ENCODE measurements at places on chromosomes 1 and 21.

DNA sequence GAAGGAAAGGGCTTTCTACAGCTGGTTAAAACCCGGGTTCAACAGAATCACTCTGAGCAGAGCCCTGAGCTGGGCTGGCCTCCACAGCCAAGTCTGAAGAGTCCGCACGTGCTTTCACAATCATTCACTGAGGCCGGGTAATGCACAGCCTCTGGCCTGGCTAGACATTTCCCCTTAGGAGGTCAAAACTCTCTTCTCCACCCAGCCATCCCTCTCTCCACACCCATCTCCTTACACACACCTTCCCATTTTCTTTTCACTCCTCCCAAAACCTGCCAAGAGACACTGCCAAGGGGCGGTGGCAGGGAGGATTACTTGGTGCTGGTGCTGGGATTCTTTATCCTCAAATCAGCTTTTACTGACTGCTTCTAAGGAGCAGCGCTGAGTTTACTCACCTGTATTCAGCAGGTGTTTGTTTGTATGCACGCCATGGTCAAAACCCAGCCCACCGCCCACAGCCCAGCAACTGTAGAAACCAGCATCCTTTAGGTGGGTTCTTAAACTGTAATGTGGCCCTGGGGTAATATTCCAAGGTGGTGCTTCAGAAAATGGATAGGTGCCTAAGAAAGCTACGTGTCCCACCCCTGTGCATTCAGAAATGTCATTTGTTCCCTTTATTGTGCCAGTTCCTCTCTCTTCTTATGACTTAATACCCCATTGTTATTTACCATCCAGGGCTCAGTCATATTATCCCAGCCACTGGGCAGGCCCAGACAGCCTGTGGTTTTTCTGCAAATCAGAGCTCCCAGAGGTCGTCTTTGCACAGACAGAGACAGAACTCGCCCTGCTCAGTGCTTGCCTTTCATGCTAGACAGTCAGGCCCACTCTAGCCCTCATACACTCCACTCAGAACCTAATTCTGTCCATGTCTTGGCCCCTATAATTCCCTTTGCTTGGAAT, 80.2 kb downstream of the ADSS2 start:
- no peak for DNase-seq

DNA sequence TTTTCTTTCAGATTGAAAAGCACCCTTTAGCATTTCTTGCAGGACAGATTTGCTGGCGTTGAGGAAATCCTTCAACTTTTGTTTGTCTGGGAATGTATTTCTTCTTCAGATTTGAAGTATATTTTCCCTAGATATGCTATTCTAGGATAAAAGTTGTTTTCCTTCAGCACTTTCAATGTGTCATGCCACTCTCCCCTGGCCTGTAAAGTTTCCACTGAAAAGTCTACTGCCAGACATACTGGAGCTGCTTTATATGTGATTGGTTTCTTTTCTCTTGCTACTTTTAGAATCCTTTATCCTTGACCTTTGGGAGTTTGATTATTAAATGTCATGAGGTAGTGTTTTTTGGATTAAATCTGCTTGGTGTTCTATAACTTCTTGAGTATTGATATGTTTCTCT, 44.2 kb upstream of the CD55 start:
- no peak for DNase-seq

GRCh38 chr1:115642168-115643072, 650 bp downstream of the VANGL1 start:
- DNase-seq = peak; percentile 11

- DNase-seq = no peak
Observed at GRCh38 chr1:231319080-231319479, 18.6 kb downstream of the EXOC8 start.

DNA sequence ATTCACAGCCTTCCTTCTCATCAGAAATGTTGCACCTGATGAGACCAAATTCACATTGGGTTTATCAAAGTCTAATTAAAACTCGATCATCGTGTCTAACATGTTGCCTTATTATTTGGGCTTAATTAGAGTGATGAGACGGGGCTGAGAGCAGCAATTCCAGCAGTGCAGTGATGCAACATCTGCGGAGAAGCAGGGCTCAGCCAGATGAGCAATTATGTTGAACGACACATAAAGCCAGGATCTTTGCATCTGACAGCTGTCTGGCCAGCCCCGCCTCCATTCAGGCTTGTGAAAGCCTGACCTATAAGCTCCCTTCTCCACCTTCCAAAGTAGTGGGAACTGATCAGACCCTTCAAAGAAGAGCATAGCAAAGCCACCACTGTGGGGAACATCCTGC, 109.8 kb downstream of the C1orf94 start:
- DNase-seq = no peak

- no peak for DNase-seq
Observed at GRCh38 chr1:156993426-156994147, 52.0 kb downstream of the ARHGEF11 start.

GRCh38 chr1:37762516-37762915, 2.4 kb downstream of the EPHA10 start:
- no peak for DNase-seq

GRCh38 chr1:22592919-22593790, 29.9 kb downstream of the EPHA8 start:
- no peak for DNase-seq

DNA sequence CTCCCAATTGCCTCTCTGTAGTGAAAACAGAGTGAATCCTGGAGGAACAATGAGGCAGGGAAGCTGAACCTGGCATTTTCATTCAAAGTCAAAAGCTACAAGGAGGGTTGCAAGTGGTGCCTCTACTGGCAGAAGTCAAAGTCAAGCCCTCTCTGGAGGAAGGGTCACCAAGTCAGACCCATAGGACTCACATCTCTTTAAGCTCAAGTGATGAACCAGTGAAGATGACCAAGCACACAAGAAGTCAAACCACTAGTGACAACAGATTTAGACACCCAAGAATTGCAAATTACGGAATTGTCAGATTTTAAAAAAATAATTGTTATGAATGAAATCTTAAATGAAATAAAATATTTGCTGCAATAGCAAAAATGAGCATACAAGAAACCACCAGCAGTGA, 81.1 kb upstream of the ATP1B1 start:
- DNase-seq = no peak

GRCh38 chr1:202405928-202406327, 57.4 kb downstream of the PPP1R12B start:
- no peak for DNase-seq

GRCh38 chr1:160797271-160797709, 1.3 kb downstream of the LY9 start:
- DNase-seq = no peak

DNA sequence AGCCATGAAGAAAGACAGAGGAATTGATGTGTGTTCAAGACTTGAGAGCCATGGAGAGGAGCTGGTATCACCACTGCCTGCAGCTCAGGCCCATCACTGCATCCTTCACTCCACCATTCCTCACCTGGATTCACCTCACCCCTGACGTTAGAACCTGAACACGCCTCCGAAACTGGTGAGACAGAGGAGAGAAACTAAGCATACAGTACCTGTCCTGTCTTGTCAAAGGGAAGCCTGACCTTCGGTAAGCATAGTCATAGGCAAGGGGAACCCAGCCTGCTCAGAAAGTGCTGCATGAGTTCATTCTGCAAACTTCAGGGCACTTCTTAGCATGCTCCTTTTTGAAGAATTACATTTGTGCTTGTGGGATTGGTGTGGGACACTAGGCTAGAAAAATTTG, 425.8 kb downstream of the DSCAM start:
- DNase-seq = no peak

DNA sequence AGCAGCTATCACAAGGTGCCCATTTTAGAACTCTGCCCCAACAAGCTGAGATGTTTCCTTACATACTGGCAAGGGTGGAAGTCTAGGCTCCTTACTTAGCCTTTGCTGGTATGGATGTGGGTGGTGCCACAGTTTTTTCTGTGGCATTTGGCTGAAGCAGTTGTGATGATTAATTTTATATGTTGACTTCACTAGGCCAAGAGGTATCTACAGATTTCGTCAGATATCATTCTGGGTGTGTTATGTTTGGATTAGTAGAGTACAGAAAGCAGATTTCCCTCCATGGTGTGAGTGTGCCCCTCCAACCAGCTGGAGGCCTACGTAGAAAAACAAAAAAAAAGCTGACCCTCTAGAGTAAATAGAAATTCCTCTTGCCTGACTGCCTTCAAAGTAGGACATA, 317.0 kb downstream of the BARHL2 start:
- no peak for DNase-seq

DNA sequence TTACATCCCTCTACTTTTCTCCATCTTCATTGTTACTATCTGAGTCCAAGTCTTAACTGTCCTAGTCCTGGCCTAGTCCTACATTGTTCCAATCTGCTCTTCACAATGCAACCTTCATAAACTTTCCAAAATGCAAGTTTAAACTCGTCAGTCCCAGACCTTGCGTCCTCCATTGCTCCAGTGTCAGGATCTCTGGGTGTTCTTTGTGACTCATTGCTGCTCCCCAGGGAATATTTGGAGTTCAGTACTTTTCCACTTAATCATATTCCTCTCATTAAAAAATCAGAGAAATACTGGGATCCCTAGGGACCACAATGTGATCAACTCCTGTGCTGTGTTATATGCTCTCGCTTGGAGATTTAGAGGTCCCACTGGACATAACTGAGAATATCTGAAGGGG, 18.0 kb upstream of the KPRP start:
- no peak for DNase-seq

DNA sequence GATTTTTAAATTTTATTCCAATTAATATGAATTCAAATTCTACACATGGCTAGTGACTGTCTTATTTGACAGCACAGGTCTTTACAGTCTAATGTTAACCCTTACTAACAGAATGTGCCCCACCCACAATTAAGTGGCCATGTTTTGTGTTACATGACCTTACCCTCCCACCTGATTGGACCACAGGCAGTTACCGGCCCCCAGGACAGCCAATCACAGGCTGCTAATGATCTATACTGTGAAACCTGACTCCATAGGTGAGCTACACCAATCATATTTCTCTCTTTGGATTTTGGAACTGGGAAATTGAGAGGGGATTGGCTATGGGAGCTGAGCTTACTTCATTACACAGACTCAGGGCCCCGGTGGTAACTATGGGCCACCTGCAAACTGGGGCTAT, 27.5 kb downstream of the ZP4 start:
- no peak for DNase-seq

DNA sequence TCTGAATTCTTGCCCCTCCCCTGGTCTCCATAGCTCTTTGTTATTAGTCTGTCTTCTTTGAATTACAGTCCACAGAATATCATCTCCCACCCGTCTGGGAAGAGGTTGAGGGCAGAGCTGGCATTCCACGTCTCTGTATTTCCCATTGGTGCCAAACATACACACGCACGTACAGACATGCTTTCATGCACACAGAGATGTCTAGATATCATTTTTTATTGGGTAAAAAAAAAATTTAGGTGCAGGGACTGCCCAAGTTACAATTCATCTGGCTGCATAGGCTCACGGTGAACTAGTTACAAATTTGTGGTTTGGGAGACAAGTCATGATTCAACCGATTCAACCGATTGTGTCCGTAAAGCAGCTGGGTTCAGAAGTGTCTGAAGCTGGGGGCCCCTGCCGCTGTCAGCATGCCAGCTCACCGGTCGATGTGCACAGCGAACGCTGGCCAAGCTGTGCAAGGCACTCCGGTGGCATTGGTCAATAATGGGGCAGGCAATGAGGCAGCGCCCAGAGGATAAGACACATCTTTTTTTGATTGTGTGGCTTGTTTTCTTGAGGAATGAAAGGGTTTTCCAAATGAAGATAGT, 73.7 kb downstream of the KCNN3 start:
- DNase-seq = no peak

- no peak for DNase-seq
Observed at GRCh38 chr1:153612755-153613331, at the start of gene S100A16. Gene S100A16 (minus strand): TSS chr1:153613137. CDS start chr1:153608151, 4,986 bp downstream.

DNA sequence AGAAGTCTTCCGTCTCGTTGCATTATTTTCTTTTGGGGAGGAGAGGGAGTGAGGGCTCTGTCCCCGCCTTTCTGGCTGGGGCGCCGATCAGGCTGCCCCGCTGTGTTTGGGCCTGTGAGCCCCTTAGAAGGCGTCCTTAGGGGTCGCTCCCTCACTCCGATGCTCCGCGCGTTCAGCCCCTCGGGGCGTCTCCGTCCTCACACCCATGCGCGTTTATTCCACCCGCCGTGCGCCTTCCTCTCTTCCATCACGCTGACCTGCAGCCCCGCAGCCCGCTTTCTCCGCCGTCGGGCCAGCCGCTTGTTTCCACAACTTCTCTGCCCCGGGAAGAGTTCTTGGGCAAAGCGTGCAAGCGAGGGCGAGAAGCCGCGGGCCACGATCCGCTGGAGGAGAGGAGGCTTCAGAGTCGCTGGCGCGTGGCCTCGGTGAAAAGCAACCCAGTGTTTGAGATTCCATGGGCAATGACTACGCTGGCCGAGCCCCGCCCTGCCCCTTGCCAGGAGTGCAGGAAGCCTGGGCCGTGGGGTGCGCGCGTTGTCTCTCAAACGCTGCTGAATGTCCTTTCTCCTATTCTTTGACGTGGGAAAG, 27.7 kb downstream of the TRIM11 start:
- DNase-seq = no peak

DNA sequence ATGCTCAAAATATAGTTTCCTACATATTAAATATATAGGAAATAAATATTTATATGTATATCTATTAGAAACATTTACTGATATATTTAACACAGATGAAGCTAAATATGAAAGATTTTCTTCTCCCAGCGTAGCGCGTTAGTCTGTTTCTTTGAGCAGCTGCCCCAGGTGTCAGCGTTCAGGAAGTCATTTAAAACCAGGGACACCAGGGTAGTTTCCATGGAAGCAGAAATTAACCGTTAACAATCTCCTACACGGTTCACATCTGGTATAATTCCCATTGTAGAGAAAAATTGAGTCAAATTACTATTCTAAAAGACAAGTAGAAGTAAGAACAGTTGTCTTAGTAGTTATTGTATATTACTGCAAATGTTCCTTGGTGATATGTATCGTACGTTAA, 1443.7 kb downstream of the MRPL39 start:
- DNase-seq = no peak

GRCh38 chr1:77016386-77016985, 149.2 kb downstream of the ST6GALNAC5 start:
- no peak for DNase-seq

- no peak for DNase-seq
Observed at GRCh38 chr1:159296706-159297375, 5.3 kb upstream of the FCER1A start.

GRCh38 chr1:187411118-187411517, 582.4 kb downstream of the PLA2G4A start:
- DNase-seq = no peak

DNA sequence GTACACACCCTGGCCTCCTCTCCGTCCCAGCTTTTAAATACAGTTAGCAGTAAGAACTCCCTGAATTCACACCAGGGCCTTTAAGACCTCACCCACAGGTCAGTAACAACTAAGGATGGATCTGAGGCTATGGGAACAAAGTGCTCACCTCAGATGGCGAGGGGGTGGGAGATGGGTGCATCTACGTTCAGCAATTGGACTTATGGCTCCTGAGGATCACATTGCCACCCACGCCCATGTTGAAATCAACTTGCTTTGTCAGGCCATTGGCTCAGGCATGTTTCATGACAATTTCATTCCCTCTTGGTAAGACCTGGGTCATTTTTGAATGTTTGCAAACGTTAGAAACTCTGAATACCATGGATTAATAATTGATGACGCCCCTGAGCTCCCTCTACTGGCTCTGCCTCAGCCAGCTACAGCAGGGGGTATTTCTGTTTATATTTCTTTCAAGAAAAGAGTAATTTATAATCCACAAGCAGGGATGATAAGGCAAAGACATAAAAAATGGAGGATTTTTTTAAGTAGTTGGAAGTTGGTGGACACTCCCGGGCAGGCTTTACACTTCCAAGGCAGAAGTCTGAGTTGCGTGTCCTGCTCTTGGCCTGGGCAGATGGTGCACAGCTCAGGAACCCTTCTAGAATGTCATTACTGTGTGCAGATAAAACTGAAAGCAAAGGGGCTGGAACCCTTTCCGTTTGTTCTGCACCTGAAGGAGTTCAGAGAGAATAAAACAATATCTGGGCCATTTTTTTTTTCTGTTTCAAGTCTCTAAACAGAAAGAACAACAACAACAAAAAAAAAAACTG, 13.7 kb upstream of the LBR start:
- DNase-seq = no peak
